ENCODE measurements at places on chromosomes 16 and 17. TPM values are rescaled to one million over a fixed set of nuclear protein-coding genes. Genes with fewer than 3 reads are reported as not detected.

GRCh38 chr17:77432034-77432661 lies 291.4 kb downstream of the SEC14L1 start:
- DNase-seq: no peak

- no peak for DNase-seq
Measured at GRCh38 chr16:12079412-12079965, 103.0 kb downstream of the SNX29 start.

DNA sequence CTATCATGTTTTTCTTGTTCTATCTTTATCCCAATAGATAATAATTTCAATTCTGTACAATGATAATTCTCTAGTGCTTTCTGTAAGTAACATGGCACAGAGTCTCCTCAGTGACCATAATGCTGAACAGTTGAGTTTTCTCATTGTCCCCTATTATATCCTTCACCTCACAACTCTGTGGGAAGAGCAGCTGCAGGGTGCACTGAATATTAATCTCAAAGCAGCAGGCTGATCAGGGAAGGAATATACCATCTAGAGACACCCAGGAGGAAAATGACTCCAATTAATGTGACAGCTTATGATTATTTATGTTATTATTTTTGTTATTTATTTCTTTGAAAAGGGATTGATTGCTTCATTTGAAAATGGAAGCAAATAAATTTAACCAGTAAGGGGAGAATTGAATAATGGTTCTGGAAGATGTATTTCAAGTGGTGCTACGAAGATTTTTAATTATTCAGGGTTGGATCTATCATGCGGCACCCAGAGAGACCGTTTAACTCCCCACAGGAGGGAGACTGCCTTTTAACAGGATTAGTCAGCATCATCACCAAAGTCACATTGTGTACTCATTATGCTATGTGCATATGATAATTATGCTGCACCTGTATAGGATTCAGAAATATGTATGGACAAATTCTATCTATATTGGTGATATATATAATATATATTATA lies 1015.7 kb upstream of the GOT2 start:
- no peak for DNase-seq

Gene SOX15
- total RNA-seq: 0.58 TPM

GRCh38 chr17:11986942-11987329 lies 10.3 kb downstream of the ZNF18 start:
- no peak for DNase-seq

- no peak for DNase-seq
Measured at GRCh38 chr17:3895354-3895753, 2.5 kb upstream of the CAMKK1 start.

- DNase-seq: no peak
Measured at GRCh38 chr16:77898671-77899211, 110.4 kb downstream of the VAT1L start.

- peak; percentile 83 for DNase-seq
Measured at GRCh38 chr17:68291836-68292688, 767 bp downstream of the ARSG start.

GRCh38 chr17:82983510-82984248 lies 95.7 kb upstream of the METRNL start:
- DNase-seq: no peak

DNA sequence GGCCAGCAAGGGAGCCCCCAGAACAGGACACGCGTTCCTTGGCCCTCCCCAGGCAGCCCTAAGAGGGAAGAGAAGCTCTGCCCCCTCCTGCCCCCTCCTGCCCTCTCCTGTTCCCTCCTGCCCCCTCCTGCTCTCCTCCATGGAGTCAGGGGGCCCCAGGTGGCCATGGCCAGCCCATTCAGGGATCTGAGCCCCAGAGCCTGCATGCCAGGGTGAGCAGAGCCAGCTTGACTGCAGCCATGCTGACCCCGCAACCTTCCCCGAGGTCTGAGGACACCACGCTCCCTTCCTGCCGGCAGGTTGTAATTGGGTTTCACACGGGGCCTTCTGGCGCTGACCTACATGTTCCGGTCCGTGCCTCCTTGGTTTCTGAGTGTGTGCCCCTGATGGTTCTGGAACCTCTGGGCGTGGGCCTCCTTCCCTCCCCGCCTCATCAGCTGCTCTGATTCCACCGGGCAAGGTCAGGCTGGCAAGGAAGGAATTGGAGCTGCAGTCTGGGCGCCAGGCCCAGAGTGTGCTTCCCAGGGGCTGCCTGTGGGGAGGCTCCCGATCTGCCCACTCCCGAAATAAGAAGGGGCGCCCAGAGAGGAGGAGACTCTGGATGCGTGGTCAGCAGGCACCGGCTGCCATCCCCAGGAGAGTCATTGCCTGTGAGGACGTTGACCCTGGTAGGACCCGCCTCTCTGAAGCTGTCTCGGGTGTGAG lies 23.7 kb upstream of the NPTX1 start:
- no peak for DNase-seq

- DNase-seq: no peak
Measured at GRCh38 chr16:76943921-76944320, 247.1 kb upstream of the MON1B start.

Gene HIC1
- total RNA-seq: 12.8 TPM

GRCh38 chr16:5024632-5025031 lies 9.1 kb downstream of the NAGPA start:
- peak; percentile 26 for DNase-seq

DNA sequence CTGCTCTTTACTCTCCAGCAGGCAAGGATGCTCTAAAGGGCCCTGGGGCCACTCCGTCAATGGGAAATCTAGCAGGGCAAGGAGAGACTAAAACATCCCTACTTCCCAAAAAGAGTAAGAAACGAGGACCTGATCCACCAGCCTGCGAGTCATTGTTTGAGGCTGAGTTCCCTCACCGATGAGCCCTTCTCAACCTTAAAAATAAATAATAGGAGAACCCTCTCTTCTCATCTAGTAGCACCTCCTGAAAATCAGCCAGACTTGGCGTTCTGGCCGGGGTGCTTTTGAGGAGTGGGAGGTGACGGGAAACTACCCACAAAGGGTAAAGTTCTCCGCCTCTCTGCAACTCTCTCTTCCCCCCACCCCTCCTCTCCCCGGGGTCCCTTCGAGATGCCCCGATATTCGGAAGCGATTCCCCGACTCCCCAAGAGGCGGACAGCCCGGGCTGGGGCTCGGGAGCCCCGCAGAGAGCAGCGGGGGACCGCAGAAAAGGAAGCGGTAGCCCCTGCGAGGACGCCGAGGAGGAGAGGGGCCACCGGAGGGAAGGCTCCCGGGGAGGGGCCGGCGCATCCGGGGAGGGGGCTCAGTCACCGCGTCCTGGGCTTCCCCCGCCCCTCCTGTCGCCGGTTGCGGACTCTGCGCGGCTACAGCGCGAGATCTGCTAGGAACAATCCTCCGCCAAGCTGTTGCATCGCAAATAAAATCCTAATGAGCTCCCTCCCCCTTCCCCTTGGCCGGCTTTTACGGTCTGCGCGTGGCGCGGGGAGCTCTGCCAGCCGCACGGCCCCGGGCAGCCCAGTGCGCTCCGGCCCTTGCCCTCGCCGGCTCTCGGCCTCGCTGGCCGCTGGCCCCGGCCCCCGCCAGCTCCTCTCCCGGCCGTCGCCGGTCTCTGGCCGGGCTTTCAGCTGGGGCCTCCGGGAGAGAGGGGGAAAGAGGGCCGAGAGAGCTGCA lies 1.3 kb downstream of the HOXB9 start:
- DNase-seq: peak; percentile 62

- DNase-seq: no peak
Measured at GRCh38 chr17:6231886-6232731, 161.9 kb downstream of the WSCD1 start.

GRCh38 chr17:18186627-18186982 lies 3.0 kb downstream of the ALKBH5 start:
- DNase-seq: no peak

GRCh38 chr17:77374170-77374936 lies 233.6 kb downstream of the SEC14L1 start:
- DNase-seq: peak; percentile 74

Gene CDH11
- 15.6 TPM for total RNA-seq

Gene HBA1
- total RNA-seq: 20.8 TPM

- DNase-seq: peak; percentile 54
Measured at GRCh38 chr17:50564916-50565315, 4.4 kb downstream of the CACNA1G start.

GRCh38 chr16:11963706-11964105 lies 1.3 kb upstream of the TNFRSF17 start:
- DNase-seq: no peak

GRCh38 chr17:31535581-31535981 lies 144.1 kb downstream of the RAB11FIP4 start:
- DNase-seq: no peak

- DNase-seq: no peak
Measured at GRCh38 chr16:55563797-55564196, 2.7 kb upstream of the CAPNS2 start.

DNA sequence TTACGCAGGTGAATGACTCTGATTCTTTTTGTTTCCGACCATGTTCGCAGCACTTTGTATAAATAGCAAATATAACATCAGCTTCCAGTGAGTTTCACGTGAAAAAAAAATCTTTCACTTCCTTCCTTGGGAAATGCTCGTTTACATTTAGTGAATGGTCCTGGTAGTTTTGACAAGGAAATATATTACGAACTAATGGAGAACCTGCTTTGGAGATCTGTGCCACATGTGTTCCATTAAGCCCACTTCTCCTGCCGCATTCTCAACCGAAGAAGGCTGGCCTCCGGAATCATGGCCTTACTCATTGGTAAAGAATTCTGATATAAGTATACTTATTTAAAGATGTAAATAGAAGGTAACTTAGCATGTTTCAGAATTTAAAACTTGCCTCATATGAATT lies 3.6 kb downstream of the CRAMP1 start:
- DNase-seq: no peak

DNA sequence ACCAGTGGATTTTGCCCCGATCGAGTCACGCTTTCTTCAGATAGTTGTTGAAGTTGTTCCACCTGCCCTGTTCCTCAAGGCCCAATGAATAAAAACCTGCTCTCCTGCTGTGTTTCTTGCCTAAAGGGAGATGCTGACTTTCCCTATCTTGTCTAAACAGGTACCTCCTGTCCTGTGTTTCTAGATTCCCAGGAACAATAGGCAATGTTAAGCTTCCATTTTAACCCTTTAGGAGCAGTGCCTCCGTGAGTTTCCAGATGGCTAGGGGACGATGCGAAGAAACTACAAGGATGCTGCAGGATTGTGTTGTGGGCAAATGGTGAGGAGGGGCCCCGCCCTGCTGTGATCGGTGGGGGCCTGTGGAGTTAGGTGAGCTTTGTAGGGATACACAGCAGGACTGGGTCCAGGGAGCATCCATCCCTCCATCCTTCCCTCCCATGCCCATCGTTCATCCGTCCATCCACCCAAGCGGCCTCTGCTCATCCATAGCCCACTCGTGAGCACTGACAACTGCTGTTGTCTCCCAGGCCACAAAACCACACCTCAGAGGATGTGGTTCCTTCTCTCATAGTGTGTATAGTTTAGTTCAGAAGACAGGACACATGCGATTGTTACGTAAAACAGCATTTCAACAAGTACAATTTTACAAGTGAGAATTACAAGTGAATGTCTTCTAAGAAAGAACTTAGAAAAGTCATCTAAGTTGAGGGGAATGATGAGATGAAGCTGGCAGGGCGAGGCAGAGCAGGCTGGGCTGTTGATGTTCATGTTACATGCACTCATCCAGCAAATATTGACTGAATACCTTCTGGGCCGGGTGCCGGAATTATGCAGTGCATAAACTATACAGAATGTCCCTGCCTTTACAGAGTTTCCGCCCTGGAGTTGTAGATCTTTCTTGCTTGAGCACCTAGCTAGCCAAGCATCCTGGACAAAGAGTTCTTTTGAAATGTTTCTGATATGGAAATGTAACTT lies 5.2 kb downstream of the ARSG start:
- peak; percentile 19 for DNase-seq

Gene SYNRG
- total RNA-seq: 35.9 TPM

Gene DCUN1D3
- 12.4 TPM for total RNA-seq

GRCh38 chr17:41966463-41967140 lies at the start of gene CNP:
Gene CNP (plus strand): TSS chr17:41966795. CDS start chr17:41966885, 90 bp downstream.
- DNase-seq: peak; percentile 95

DNA sequence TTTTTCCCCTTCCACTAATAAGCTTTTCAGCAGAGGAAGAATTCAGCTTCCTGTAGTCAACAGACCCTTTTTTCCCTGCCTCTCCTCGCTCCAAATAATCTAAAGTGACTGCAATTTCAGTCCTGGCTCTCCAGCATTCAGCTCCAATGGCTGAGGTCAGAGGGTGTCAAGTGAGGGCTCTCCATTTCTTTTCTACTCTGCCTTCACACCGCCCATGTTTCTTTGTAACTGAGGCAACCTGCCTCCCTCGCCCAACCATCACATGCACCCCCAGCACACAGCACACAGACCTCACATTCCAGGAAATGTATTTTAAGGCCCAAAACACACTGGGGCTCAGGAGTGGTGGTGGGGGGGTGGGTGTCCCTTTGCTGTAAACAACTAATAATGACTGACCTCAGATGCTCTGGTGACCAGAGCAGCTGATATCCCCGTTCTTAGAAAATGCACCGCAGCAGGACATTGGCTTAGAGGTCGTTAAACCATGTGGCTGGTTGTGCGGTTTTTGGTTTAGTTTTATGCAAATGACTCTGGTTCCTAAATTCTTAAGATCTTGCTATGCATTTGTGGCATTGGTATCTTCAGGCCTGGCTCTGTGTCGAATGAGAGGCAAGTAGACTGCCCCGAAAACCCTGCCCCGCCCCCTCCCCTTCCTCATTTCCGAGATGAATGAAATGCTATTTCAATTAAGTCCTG lies 203.6 kb downstream of the ZFHX3 start:
- no peak for DNase-seq

GRCh38 chr16:426906-427249 lies 1.4 kb downstream of the RAB11FIP3 start:
- DNase-seq: peak; percentile 23

- peak; percentile 68 for DNase-seq
Measured at GRCh38 chr17:27236717-27237315, 57.1 kb upstream of the WSB1 start.

DNA sequence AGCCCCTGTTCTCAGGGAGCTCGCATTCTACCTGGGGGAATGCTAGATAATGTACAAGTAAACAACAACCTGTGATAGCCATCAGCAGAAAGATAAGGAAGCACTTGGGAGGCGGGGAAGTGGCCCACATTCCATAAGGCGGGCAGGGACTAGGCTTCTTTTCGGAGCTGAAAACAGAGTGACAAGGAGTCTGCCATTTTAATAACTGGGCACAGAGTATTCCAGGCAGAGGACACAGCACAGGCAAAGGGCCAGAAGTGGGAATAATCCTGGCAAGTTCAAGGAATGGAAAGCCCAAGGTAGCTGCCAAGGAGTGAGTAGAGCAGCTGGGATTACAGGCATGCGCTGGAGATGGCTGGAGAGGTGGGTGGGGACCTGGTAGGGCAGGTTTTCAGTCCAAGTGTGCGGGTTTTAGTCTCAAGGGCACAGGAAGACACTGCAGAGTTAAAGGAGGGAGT lies 24.3 kb downstream of the USP43 start:
- DNase-seq: no peak

GRCh38 chr17:62703776-62704380 lies 76.4 kb downstream of the MRC2 start:
- DNase-seq: peak; percentile 48
